ENCODE measurements at places on chromosomes 7 and 10.
A peak's percentile ranks its signal among the peaks of the same experiment; 100 is the strongest.

- peak; percentile 60 for DNase-seq
These were observed 766 bp upstream of the ZMYND11 start for GRCh38 chr10:134247-135131.

DNA sequence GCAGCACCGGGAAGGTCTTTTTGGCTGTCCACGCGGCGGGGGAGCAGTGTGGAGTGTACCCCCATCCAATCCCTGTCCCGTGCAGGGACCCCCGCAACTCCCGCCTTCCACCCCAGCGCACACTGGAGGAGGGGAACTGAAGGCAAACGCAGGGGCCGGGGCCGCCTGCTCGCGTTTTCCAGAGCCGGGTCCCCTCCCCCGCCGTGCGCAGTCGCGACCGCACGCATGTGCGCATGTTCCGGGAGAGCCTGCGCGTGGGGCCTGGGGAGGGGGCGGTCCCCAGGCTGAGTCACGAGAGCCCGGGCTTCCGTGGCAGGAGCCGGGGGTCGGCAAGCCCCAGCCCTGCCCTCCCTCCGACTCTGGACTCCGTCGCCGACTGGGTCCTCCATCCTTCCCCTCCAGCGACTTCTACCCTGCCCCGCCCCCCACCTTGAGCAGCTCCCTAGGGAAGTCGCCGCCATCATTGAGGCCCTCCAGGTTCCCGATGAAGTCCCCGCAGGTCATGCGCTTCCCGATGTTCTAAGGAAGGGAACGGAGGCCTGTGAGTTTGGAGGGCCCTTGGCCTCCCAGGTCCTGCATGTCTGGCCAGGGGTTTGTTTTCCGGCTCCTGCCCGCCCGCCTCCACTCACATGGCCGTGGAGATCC, 8.0 kb downstream of the PSD start:
- peak; percentile 67 for DNase-seq

GRCh38 chr7:47514818-47515217, 67.1 kb downstream of the TNS3 start:
- DNase-seq: no peak

GRCh38 chr7:30436518-30436917, 42.1 kb downstream of the NOD1 start:
- DNase-seq: no peak

DNA sequence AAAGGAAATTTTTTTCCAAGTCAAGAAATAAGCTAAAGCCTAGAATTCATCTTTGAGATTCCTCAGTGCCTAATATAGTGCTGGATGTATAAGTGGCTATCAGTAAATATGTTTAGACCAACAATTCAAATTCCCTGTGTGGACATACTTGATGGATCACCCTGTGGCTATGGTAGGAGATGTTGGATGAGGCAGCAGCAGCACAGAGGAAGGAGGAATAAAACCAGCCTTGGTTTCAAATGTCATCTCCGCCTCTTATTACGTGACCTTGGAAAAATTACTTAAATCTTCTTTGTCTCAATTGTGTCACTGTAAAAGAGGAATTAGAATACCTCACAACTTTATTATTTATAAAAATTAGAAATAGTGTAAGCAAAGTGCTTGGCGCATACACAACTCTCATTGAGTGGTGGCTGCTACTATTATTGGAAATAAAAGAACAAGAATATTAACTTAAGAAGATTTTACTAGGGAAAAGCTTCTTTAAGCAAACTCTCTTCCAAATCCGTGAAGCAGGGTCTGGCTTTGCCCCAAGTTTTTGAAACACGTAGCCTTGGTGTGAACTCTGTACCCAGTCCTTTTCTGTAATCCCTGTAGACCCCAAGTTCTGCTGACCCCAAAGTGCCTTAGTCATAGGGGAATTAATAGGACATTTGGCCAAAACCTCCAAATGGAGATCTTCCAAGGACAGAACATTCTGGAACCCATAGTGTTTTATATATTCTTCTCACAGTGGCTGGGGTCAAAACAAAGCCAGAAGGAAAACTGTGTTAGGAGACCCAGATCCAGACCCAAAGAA, 283.8 kb downstream of the PTEN start:
- DNase-seq: no peak

DNA sequence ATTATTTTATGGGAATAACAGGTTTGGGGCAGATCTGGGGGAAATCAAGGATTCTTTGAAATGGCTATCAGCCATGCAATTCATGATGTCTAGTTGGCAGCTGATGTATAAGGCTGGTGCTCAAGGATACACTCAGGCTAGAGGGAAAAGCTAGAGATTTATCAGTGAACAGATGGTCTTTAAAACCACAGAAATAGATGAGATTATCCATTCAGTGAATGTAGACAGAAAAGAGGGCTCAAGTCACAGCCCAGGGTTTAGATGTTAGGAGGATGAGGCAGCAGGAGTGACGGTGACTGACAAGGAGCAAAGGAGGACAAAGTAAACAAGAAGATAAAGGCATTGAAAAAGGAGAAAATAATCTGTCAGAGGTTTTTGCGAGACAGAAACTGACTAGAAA, 238.7 kb downstream of the CDK14 start:
- no peak for DNase-seq

DNA sequence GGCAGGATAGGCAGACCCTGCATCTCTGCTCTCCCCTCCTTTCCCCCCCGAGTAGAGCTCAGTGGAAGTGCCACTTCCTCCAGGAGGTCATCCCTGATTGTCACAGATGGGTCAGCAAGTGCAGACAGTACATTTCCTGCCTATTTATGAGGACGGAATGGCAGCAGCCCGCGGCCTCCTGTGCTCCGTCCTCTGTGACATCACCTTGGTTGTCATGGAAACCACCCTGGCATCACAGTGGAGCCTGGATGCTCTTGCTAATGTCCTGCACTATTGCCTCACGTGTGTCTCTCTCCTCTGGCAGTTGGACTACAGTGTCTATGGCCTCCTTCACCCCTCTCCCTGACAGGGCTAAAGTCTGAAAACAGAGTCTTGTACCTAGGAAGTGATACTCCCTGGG, 148.6 kb downstream of the SH3PXD2A start:
- no peak for DNase-seq

DNA sequence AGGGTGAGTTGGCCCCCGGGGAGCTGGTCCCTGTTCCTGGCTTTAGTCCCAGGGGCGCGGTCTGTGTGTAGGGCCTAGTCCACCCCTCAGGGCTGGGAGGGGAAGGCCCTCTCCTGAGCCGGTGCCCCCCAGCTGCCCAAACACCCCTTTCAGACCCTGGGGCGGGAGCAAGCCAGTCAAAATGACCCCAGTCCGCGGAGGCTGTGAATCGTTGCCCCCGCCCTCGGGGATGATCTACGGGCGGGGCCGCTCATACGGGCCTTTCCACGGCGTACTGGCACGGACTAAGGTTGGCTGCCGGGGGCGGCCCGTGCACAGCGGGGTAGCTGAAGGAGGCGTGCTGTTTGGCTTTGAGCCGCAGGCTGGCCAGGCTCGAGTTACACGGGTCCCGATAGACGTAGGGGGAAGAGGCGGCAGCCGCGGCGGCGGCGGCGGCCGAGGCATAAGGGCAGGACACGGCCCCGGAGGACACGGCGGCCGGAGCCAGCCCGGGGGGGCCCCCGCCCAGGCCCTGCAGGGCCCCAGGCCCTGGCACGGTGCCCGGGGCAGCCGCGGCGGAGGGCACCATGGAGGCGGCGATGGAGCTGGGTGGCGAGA, 4.3 kb downstream of the ELOVL3 start:
- DNase-seq: no peak

DNA sequence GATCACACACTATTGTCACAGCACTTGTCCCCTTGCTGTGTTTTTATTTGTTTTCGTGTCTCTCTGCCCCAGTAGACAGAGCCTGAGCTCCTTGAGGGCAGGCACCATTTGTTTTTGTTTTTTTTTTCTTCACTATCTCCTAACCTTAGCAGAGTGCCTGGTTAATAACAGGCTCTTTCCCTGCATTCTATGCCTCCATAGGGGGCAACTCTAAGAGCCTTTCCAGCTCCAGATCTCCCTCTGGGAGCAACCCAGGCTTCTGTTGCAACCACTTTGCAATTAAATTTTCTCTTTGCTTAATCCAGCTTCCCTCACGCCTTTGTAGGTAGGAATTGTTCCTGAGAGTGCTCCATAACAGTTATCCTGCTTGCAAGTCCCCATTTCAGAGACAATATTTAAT, 148.4 kb downstream of the PLXDC2 start:
- no peak for DNase-seq

DNA sequence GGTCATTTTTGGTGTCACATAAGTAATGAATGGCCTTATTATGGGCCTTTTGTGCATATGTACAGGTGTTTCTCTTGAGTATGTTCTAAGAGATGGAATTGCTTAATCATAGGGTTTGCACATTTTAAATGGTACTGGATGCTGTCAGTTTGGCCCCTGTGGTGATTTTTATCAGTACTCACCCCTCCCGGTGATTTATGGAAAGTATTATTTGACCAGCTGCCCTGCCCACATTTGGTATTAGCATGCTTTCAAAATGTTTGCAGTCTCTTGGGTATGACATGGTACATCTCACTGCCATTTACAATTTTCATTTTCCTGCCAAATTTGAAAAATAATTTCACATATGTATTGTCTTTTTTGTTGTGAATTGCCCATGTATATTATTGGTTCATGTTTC, 427.7 kb downstream of the LRMDA start:
- no peak for DNase-seq
